ENCODE measurements at places on chromosomes 3 and 15.

GRCh38 chr3:195821403-195822130, 9.8 kb upstream of the MUC4 start:
- DNase-seq = no peak

DNA sequence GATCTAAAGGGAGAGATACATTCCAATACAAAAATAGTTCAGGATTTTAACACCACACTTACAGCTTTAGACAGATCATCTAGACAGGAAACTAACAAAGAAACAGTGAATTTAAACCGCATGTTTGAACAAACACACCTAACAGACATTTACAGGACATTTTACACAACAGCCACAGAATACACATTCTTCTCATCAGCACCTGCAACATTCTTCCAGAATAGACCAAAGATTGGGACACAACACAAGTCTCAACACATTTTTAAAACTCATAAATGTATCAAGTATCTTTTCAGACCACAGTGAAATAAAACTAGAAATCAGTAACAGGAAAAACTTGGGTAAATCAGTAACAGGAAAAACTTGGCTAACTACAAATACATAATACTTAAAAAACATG, 256.3 kb downstream of the MCTP2 start:
- DNase-seq = no peak

DNA sequence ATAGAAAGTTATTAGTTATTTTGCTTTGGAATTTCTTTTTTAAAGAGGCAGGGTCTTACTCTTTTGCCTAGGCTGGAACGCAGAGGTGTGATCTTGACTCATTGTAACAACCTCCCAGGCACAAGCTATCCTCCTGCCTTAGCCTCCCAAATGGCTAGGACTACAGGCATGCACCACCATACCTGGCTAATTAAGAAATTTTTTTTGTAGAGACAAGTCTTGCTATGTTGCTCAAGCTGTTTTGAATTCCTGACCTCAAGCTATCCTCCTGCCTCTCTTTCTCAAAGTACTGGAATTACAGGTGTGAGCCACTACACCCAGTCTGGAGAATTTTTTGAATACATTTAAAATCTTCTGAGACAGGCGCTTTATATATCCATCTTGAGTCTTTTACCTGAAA, 49.5 kb downstream of the IQGAP1 start:
- DNase-seq = no peak

- no peak for DNase-seq
These were observed 29.1 kb downstream of the CCPG1 start for GRCh38 chr15:55379095-55379494.

DNA sequence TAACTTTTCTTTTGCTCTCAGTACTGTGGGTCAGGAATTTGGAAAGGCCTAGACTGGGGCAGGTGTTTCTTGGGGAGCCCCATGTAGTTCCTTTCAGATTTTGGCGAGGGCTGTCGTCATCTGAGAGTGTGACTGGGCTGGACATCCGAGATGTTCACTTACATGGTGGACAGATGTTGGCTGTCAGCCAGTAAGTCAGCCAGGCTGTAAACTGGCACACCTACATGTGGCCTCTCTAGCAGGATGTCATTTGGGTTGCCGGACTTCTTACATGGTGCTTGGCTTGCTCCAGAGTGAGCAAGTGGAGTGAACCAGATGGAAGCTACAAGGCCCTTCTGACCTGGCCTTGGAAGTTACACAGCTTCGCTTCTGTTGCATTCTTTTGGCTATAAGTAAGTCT, 20.7 kb downstream of the TATDN2 start:
- DNase-seq = no peak

GRCh38 chr3:184700759-184701158, 11.1 kb downstream of the MAGEF1 start:
- DNase-seq = no peak

DNA sequence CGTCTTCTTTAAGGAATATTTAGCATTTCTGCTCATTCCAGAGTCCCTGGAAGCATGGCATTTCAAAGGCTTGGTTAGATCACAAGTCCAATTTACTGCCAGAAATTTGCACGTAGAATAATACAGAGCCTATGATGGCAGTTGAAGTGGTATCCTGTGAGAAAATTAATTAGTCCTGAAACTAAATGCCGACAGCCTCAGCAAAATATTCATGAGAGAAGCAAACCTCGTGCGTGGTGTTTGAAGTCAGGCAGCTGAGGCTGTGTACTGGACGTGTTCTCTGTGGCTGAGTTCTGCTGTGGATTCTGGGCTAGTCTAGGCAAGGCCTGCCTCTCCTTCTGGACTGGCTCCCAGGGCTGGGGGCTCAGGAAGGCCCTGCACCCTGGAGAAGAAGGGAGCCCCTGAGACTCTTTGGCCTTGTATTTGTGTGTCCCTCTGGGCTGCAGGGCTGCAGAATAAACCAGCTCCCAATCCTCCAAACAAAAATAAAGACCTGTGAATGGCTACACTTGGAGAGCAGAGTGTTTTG, 106.6 kb downstream of the APBA2 start:
- DNase-seq = no peak

DNA sequence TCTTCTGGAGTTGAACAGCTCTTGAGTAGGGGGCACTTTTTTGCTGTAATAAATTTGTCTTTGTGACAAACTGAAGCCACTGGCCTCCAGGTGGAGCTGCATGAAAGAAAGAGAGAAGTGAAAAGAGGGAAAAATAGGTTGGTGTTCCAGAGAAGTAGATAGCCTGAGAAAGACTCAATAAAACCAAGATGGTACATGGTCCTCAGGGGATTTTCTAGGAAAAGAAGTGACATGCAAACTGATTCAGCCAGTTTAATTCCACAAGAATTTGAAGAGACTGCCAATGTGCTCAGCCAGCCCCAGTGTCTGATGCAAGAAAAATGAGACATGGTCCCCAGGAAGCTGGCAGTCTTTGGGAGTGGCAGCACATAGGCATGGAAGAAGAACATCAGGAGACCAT, 152.7 kb downstream of the CD47 start:
- no peak for DNase-seq
